ENCODE measurements at places on chromosomes 7 and 10.

GRCh38 chr7:83101530-83101929 lies 61.2 kb downstream of the PCLO start:
- DNase-seq = no peak

DNA sequence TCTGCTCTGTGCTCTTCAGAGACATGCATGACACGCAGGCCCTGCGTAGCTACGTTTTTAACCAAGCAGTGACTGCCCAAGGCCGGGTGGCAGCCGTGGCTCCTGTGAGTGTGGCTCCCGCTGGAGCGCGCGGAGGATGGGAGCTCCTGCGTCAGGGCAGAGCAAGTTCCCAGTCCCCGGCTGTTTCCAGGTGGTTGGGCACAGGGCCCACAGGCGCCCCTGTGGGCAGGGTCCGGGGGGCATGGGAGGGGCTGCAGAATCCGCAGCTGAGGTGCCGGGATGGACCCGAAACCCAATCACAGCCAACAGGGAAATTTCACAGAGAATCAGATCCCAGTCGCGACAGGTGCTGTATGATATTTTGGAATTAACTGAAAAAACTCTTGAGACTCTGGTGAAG lies 9.8 kb downstream of the NKX6-2 start:
- no peak for DNase-seq

DNA sequence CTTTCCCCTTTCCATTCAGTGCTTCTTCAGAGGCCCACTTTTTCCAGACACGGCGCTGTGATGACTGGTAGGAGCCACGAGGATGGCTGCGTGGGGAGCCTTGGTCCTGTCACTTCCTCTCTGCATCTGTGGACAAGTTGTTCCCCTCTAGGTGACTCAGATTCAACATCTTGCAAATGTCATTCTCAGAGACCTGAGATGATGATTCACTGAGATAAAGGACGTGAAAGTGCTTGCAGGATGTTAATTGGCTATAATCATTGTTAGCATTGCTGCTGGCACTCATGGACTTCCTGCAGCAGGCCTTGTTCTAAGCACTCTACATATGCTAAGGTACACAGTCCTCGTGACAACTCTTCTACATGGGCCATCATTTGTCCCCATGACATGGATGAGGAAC lies 489.8 kb upstream of the ZMIZ1 start:
- no peak for DNase-seq

- no peak for DNase-seq
Measured at GRCh38 chr10:123847686-123848432, 43.7 kb downstream of the CPXM2 start.

DNA sequence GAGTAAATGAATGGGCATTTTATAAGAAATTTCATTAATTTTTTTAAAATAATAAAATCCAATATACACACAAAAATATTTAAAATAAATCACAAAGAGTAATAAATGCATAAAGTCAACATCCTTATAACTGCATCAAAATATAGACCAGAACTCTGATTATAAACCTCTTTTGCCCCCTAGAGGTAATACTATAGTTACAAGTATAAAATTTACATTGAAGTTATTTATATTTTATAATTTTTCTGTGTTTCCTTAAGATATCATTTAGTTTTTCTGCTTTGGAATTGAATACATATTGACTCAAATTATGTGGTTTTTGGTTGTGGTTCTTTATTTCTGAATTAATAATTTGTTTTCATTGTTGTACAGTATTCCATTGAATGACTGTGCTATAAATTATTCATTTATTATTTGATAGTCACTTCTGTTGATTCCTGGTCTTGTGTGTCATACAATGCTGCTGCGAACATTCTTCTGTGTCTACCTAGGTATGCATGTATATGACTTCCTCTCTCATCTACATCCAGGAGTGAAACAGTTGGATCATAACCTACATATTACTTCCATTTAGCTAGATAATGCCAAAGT lies 673.6 kb downstream of the IPMK start:
- DNase-seq = no peak

DNA sequence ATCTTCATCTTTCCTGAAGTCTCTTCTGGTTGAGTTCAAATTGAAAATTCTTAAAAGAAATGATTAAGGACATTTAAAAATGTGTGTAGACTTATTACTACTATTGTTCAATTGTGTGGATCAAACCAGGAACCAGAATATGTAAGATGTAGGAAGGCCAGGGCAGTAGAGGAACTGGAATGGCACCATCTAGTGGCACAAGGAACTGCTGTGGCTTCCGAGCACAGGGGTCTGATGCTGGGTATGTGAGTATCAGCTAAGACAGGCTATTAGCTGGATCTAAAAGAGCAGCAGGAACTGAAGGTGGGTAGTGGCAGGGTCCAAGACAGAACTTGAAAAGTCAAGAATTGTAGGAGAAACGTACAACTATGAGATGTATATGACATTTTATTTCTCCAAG lies 247.3 kb downstream of the SEMA3A start:
- peak; percentile 6 for DNase-seq

DNA sequence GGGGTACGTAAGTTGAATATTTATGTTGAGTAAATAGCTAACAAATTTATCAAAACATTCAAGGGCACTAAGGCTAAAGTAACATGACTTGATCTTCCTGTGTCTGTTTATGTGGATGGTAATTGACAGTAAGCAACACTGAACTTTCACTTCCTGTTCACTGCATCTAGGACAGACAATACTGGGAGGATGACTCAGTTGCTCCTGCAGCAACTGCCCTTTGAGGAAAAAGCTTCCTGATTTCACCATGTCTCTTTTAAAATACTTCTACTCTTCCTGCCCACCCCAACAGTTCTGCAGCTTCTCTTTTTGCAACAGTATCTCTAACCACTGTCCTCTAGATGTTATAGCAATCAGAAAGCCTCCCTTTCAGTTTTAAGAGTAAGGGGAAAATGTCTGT lies 76.6 kb upstream of the HGF start:
- no peak for DNase-seq

- DNase-seq = peak; percentile 80
Measured at GRCh38 chr10:14536241-14537213, 205.8 kb upstream of the FRMD4A start.

GRCh38 chr10:115992236-115992986 lies 280.6 kb downstream of the GFRA1 start:
- DNase-seq = no peak

DNA sequence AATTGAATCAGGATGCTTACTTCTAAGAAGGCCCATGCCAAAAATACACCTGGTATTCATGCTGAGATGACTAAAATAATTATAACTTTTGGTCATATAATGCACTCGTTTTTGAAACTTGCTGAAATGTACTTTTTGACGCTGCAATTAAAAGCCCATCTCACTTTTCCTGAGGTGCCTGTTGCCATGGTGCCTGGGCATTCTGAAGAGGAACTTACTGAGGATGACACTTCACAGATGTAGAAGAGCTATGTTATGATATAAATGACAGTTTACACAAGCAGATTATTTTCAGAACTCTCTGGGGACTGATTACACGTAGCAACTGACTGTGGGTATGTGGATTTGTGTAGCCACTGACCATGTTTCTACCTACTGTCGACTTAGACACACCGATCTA lies 182.4 kb downstream of the TPK1 start:
- DNase-seq = no peak

- DNase-seq = no peak
Measured at GRCh38 chr7:45568536-45569289, 5.5 kb upstream of the ADCY1 start.

Measured in nephron progenitor cell (in vitro differentiated cells).